Upper lobe of right lung (tissue), 1 donor: ENCODE measurements at places on chromosomes 5 and 9. TPM values are rescaled to one million over a fixed set of nuclear protein-coding genes. Genes with fewer than 3 reads are reported as not detected.
A peak's percentile ranks its signal among the peaks of the same experiment; 100 is the strongest.

The PCDHA1 gene
- not detected for total RNA-seq

The SLC36A1 gene
- total RNA-seq: 9.6 TPM

DNA sequence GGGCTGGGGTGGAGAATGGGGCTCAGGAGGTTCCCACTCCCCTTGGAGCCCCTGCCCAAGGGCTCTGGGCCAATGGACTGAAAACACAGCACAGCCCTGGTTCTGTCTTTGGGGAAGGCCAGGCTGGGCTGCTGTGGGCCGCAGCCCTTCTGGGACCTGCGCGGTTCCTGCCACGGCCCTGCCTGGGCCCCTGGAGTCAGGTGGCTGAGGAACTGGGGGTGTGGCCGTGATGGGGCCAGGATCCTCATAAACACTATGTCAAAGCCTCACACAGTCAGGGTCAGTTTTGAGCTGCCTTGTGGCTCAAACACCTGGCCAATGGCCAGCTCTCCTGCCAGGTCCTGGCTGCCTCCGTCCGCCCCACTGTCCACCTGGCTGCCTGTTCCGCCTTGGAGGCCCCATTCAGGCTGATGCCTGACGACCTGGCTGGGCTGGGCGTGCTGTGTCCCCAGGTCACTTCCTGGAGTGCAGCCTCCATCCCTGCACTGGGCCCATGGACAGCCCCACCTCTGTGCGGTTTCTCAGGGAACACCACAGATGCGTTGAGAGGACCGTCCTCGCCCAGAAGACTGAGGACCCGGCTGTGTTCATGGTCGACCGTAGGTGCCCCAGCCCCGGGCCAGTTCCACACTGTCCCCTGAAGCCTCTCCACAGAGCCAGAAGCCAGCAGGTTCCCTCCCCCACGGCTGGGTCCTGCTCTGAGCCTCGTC lies 27.5 kb downstream of the PAEP start:
- DNase-seq: no peak

- DNase-seq: no peak
Measured at GRCh38 chr9:96497117-96497399, 47.1 kb downstream of the HABP4 start.

DNA sequence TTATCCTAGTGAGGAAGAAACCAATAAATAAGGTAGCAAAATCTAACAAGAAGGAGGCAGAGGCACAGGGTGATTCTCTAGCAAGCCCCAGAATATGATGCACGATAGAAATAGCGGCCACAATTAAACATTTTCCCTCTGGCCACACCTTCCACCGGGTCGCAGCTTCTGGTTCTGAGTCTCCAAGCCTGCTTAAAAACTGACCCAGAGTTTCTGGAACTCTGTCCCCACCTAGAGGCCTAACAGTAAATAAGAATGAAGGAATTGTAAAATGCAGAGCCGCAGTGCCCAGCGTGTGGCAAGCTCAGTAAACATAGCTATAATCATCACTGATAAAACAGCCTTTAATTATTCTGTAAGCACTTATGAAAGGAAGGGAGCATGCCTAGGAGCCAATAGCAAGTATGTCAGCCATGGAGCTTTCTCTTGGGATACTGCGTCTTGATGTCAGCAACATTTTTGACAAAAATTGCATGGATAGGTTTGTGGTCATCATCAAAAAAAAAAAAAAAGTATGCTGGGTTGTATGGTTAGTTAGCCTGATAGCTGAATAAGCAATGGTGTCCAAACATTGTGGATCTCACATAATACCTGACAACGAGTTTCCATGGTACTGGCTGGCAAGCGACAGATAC lies 465.5 kb downstream of the DNAH5 start:
- DNase-seq: no peak

- DNase-seq: no peak
Measured at GRCh38 chr5:66144834-66145390, 812 bp downstream of the SREK1 start.

- DNase-seq: peak; percentile 82
Measured at GRCh38 chr9:36873247-36873875, 160.7 kb downstream of the PAX5 start.

GRCh38 chr5:138305797-138306196 lies 25.8 kb downstream of the CDC25C start:
- DNase-seq: no peak
